Naive thymus-derived CD8-positive, alpha-beta T cell (primary cell): ENCODE measurements at places on chromosomes 6 and 20.

- DNase-seq = no peak
Observed at GRCh38 chr6:152094992-152095592, 287.6 kb downstream of the ESR1 start.

DNA sequence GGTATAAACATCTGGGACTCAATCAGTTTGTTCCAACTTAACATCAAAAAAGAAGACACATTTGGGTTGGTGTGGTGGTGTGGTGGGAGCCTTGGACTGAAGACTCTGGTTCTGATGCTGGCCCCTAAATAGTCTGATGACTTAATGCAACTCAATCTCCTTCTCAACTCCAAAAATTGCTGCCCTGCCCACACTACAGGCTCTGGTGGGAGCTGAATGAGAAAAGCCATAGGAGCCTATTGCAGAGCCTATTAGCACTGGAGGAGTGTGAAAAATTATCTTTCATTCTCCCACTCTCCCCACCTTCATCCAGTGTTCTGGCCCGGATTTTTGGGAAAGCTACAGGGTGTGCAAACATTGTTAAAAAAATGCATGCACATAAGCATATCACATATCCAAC, 56.5 kb downstream of the DTNBP1 start:
- DNase-seq = no peak

GRCh38 chr6:121319112-121319553, 15.1 kb downstream of the TBC1D32 start:
- no peak for DNase-seq

GRCh38 chr20:57921676-57922075, 211.9 kb upstream of the PMEPA1 start:
- no peak for DNase-seq

DNA sequence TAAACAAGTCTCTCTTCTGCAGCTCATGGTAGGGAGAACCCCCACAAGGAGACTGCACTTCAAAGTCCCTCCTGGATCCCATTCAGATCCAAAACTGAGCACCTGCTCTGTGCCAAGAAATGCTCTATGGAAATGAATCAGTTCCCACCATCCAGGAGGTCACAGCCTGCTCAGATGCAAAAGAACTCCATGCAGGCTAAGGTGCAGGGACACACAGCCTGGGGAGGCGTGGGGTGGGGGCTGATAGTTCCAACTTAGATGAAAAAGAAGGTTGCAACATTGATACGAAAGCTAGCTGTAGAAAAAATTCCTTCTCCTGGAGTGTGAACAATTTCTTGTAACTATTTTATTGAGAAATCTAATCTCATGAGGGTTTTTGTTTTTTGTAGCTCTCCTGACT, 111.0 kb upstream of the TMEM170B start:
- DNase-seq = no peak
